Ovary (tissue), 10 donors: ENCODE measurements at places on chromosomes 1 and 21. TPM values are rescaled to one million over a fixed set of nuclear protein-coding genes. Genes with fewer than 3 reads are reported as not detected.

GRCh38 chr1:56933606-56934005, 32.2 kb downstream of the C8B start:
- no peak for DNase-seq
- no peaks in the 10 kb centered on the region for H3K4me1 ChIP-seq
- no peaks in the 10 kb centered on the region for H3K27me3 ChIP-seq
- no peaks in the 10 kb centered on the region for H3K36me3 ChIP-seq
- H3K4me3 ChIP-seq = no peak overlapping the region

GRCh38 chr1:35047188-35047858, 15.6 kb upstream of the ZMYM6 start:
- H3K36me3 ChIP-seq = no peaks in the 10 kb centered on the region
- H3K4me1 ChIP-seq = no peaks in the 10 kb centered on the region
- DNase-seq = no peak
- no peak overlapping the region for H3K4me3 ChIP-seq

GRCh38 chr1:232968391-232968790, 18.0 kb downstream of the NTPCR start:
- H3K27me3 ChIP-seq = no peaks in the 10 kb centered on the region
- DNase-seq = no peak
- no peaks in the 10 kb centered on the region for H3K4me1 ChIP-seq
- no peak overlapping the region for H3K27ac ChIP-seq
- H3K4me3 ChIP-seq = no peak overlapping the region

DNA sequence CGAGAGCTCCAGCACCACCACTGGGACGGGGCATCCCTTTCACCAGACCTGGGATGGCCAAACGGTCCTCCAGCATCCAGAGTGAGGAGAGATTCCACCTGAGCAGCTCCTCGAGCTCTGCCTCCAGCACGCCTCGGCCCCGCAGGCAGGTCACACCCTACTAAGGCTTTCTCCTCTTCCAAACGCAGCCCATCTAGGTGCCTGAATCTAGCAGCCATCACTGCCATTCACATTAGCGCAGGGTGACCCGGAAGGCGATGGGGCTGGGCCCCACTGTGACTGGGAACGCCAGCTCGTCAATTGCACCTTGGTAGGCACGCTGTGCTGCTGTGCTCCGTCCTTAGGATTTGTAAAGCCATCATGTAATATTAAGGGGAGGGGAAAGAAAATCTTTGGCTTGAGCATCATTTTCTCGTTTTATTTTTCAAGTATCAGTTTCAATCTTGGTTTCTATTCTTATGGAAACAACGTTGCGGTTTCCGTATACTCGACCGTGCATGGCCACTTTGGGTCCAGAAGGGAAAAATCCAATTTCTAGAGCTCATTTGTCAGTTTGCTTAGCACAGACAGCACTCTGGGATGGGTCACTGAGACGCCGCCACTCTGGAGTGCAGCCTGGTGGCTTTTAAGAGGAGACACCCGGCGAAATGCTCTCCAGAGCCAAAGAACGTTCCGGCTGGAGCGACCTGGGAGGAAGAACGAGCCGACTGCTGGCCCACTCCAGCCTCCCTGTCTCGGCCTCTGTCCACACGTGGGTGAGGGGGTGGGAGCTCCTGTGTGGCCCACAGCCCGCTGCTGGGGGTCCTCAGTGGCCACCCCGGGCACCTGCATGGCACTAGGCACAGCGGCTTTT, 173.6 kb downstream of the PRDM16 start:
- no peak overlapping the region for H3K4me3 ChIP-seq
- H3K36me3 ChIP-seq = no peaks in the 10 kb centered on the region
- peaks cover 2% of the 10 kb centered on the region for H3K4me1 ChIP-seq
- DNase-seq = no peak

DNA sequence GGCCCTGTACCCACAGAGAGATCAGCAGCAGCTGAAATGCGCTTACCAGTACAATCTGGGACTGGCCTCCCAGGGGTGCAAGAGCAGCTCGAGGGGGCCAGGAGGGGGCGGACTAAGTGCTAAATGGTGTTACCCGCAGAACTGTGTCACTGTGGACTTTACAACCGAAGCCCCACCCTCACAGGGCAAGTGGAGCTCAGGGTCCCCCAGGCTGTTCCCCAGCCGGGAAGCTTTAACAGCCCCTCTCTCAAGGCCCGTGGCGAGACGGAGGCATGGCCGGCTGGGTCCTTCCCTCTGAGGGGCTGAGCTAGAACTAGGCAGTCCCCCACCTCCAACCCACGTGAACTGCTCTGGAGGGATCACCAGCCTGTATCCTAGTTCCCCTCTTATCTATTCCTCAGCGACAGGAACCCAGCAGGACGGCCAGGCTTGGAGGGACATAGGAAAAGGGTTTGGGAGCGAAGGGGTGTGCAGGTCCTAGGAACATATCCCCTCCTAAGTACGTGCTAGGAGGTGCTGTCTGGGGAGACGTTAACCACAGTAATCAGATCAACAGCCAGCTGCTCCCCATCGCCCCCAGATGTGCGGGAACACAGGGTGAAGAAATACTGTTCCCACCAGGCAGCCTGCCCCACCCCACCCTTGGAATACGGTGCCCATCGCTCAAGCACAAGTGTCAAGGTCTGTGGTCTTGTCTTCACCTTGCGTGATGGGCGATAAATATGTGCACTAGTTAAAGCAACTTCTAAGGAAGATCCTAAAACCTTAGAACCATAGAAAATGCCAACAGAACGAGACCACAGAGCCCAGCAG, 24.4 kb downstream of the ZBTB17 start:
- H3K4me1 ChIP-seq = peaks cover 36% of the 10 kb centered on the region
- H3K27ac ChIP-seq = peak overlapping the region; percentile 99
- DNase-seq = peak; percentile 65
- no peaks in the 10 kb centered on the region for H3K36me3 ChIP-seq
- no peak overlapping the region for H3K4me3 ChIP-seq

DNA sequence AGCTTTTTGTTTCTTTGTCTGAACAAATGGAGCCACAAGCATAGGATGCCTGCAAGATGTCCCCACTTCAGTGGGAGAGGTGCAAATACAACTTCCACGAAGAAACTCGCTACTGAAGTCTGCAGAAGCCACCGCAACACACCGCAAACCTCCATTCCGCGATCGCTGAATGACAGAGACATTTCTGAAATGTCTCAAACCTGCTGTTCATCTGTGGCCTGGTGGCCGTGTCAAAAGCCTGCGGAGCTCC, 1.0 kb downstream of the TP53BP2 start:
- peak overlapping the region; percentile 84 for H3K4me3 ChIP-seq
- no peak for DNase-seq
- peak overlapping the region; percentile 98 for H3K27ac ChIP-seq
- peaks cover 4% of the 10 kb centered on the region for H3K4me1 ChIP-seq

DNA sequence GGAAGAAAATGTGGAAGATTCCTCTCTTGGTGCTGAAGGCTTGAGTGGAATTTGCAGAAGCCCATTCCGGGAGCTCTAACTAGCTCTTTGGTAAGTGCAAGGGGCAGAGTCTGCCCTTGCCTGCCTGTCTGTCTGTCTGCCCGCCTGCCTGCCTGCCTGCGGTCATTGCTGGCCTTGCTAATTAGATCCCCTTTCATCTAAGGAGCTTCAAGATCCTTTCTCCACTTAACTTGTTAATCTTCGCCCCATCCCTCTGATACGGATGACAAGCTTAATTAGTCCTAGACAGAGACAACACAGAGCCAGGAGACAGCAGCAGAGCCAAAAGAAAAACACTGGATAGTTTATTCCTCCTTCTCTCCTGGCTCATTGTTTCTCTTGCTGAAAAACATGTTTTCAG, 80.2 kb upstream of the GADD45A start:
- H3K4me1 ChIP-seq = peaks cover 16% of the 10 kb centered on the region
- H3K36me3 ChIP-seq = no peaks in the 10 kb centered on the region
- H3K27me3 ChIP-seq = no peaks in the 10 kb centered on the region
- DNase-seq = no peak
- no peak overlapping the region for H3K4me3 ChIP-seq

The TCHHL1 gene
- not detected for polyA plus RNA-seq

The OR2L2 gene
- polyA plus RNA-seq = 0.12 TPM

The RPS6KA1 gene
- 11.2 TPM for polyA plus RNA-seq

The CDCA8 gene
- polyA plus RNA-seq = 0.84 TPM

The LRRC42 gene
- 17.1 TPM for polyA plus RNA-seq

The THEM4 gene
- 12.3 TPM for polyA plus RNA-seq

The OR11L1 gene
- not detected for polyA plus RNA-seq

The ANGPTL1 gene
- polyA plus RNA-seq = 65.7 TPM

The SMPDL3B gene
- 0.23 TPM for polyA plus RNA-seq

The OR6K3 gene
- not detected for polyA plus RNA-seq
